Activated B cell treated with CpG ODN at 0.5 μM for 24 hours (primary cell): ENCODE measurements at places on chromosomes 6 and 20. TPM values are rescaled to one million over a fixed set of nuclear protein-coding genes. Genes with fewer than 3 reads are reported as not detected.

Gene DOK5
- not detected in 2 replicates for total RNA-seq

Gene TGM2
- 20.8 and 22.9 TPM in 2 replicates for total RNA-seq

Gene FOXC1
- 1.00 and 1.1 TPM in 2 replicates for total RNA-seq

Gene SRSF12
- total RNA-seq, result not detected in 2 replicates

Gene OR2H2
- total RNA-seq, result not detected in 2 replicates

Gene LINC00237
- 0.17 TPM in 1 of 2 replicates, not detected in the other for total RNA-seq

Gene ANKRD60
- total RNA-seq, result not detected in 2 replicates

Gene KIF25
- total RNA-seq, result not detected in 2 replicates

Gene IP6K3
- not detected in 2 replicates for total RNA-seq

Gene HTR1B
- total RNA-seq, result not detected in 2 replicates

Gene KIAA0408
- 0.34 and 0.80 TPM in 2 replicates for total RNA-seq

Gene TTK
- 1.9 and 2.3 TPM in 2 replicates for total RNA-seq

Gene FAM83C
- not detected in 2 replicates for total RNA-seq

Gene LAMA5
- 19.8 and 24.8 TPM in 2 replicates for total RNA-seq

Gene TMEM63B
- total RNA-seq, result 12.3 and 13.9 TPM in 2 replicates

Gene EMILIN3
- not detected in 2 replicates for total RNA-seq

Gene ARFGEF3
- 0.02 TPM in 2 replicates for total RNA-seq

Gene ANKEF1
- 2.0 and 2.6 TPM in 2 replicates for total RNA-seq

Gene B3GALT4
- 19.1 and 19.4 TPM in 2 replicates for total RNA-seq

Gene MYT1
- 1.2 and 3.3 TPM in 2 replicates for total RNA-seq

Gene MUC22
- total RNA-seq, result not detected in 2 replicates

Gene MAS1L
- not detected in 2 replicates for total RNA-seq

Gene LY6G6C
- not detected in 2 replicates for total RNA-seq

Gene PTCHD4
- not detected in 2 replicates for total RNA-seq

Gene VGLL2
- total RNA-seq, result not detected in 2 replicates

Gene CLDN20
- total RNA-seq, result not detected in 2 replicates

Gene DCDC2
- total RNA-seq, result not detected in 2 replicates

Gene UNC5CL
- 1.7 and 2.2 TPM in 2 replicates for total RNA-seq

Gene DBNDD2
- total RNA-seq, result 2.6 and 2.7 TPM in 2 replicates
